Umbilical cord (tissue), 2 donors: ENCODE measurements at places on chromosomes 11 and 22. TPM values are rescaled to one million over a fixed set of nuclear protein-coding genes. Genes with fewer than 3 reads are reported as not detected.
A peak's percentile ranks its signal among the peaks of the same experiment; 100 is the strongest.

MOGAT2 gene
- total RNA-seq, result 1.9 TPM

SOX6 gene
- 54.7 TPM for total RNA-seq

CNGA4 gene
- not detected for total RNA-seq

DNA sequence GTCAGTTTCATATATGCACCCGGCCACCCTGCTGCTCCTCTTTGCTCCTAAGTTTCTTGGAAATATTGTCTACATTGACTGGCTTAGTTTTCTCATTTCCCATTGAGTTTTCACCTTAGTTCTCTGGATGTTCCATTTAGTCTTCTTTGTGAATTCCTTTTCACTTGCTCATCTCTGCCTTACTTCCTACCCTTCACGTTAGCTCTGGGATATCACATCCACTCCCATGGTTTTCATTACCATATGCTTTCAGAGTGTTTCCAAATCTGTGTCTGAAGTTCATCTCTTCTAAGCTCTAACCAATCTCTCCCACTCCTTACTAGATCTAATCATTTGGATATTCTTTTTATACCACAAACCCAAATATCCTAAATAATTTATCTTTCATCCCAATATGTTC is 226.4 kb downstream of the FAM76B start:
- DNase-seq, result no peak

DNA sequence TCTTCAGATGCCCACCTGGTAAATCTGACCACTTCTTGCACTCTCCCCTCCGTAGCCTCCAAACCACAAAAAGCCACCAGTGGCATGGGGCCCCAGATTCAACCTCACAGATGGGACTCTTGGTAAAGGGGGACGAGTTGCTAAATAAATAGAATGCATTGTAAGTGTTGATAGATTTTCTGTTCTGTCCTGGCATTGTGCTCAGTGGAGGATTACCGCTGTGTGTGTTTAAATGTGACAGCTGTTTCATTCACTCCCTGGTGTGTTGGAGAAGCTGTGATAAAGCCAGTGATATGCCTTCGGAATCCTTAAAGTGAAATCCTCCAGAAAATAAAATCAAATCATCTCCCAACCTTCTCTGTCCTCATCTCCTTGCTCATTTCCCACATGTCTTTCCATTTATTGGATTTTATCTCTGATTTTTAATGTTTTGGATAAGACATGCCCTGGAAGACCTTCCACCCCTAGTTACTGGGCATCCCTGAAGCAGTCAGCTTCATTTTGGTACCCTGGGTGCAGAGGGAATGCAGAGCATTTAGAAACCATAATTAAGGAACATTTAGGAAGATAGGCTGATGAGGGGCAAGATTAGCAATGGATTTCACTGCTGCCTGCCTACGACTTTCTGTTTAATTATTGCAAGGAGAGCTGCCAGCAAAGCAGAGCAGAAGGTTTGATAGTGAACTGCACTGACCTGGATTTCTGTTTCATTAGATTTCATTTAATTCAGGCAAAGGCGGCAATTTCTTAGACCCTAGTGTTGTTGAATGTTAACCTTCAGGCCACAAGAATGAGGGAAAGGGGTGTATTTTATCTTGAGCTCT is 460.9 kb upstream of the KIRREL3 start:
- DNase-seq, result no peak

DNA sequence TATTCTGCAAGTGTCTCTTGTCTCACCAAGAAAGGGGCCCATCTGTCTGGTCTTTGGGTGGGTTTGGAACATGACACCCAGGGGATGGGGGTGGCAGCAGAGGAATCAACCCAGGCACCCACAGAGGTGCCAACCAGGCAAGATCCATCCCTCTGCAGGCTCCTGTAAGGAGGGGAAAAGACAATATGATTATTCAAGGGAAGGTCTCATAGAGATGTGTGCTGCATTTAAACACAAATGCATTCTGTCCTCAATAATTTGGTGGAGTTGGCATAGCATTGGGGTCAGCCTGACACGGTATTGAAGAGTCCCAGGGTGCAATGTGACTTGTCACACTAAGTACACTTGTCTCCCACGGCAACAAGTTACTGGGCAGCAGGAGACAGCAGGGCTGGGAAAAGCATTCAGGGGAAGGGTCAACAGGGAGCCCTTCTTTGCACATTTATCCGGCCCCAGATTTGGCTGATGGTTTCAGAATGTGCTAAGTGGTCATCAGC is 33.1 kb upstream of the SPON1 start:
- no peak for DNase-seq

DNA sequence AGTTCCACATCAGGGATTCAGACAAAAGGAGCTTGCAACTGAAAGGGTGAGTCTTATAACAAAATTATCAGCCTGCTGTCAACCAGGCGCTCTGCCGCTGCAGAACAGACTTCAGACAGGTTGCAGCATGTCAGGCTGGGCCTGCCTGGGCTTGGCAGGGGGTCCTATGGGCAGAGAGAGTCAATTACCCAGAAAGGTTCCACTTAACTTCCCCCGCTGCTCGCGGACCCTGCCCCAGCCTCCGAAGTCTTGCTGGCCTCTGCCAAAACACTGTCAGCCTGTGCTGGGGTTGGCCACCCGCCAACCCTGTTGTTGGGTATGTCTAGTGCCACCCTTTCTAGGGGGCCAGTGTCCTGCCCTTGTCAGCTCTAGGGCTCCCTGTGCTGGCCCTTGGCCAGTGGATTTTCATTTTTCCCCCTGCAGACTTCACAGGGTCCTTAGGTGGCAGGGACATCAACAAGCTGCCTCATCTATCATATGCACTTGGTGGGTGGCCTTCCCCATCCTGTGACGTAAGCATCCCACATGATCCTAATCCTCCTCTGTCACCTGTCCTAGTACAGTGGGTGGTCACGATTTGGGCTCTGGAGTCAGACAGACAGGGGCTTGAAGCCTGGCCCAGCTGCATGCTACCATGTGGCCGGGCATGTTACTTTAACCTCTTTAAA is 166.5 kb upstream of the CADM1 start:
- peak; percentile 28 for DNase-seq

DNA sequence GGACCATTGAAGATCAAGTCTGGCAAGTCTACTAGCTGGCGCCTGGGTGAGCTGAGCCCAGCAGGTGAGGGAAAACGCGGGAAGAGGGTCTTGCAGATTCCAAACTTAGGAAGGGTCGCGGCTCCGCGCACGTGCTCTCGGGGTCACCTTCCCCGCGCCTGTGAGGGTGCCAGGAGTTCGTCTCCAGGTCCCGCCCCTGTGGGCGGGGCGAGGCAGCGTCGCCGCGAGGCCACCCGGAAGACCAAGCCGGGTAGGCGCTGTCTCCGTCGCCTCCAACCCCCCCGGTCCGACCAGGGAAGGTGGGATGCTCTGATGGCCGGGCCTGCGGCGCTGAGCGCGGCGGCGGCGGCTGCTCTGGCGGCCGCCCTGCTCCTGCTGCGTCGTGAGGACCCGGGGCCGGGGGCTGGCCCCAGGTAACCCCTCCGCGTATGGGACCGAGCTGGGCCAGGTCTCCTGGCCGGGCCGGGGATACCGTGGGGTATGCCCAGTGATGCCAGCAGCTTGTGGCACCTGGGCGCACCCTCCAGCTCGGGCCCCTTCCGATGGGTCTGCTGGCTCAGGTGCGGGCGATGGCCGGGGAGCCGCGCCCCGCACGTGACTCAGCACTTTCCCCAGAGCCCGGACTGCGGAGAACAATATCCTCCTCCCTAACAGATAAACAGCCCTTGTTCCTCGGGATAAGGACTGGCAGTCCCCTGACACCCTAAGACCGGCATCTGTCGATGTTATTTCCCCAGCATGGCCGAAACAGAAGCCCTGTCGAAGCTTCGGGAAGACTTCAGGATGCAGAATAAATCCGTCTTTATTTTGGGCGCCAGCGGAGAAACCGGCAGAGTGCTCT is at the start of gene HTATIP2:
HTATIP2 (plus strand) TSS at position 215 of the 841 bp plus-strand sequence; CDS start at position 739, 524 bp downstream.
- DNase-seq, result peak; percentile 38

- DNase-seq, result peak; percentile 83
Measured at GRCh38 chr11:63871962-63872799, 33.3 kb downstream of the MARK2 start.

- peak; percentile 80 for DNase-seq
Measured at GRCh38 chr11:46237248-46238077, 40.0 kb upstream of the CREB3L1 start.
